T-cell (primary cell): ENCODE measurements at places on chromosomes 13 and 19.

DNA sequence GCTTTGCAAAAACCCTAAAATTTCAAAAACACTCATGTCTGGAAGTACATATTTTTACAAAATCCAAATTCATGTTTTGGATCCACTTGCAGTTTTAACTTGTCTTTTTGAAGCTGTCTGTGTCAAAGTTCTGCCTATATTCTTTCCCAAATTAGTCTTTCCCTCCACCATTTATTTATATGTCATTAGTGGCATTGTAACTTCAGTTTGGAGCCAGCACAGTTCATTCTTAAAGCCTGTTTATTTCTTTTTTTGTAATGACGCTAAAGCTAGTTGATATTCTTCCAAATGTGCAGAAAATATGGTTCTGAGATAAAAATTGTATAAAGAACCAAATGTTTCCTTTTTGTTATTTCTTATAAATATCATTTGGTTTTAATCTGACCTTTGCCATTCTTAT, 2039.3 kb downstream of the OLFM4 start:
- DNase-seq, result no peak

GRCh38 chr19:656751-657559, 6.1 kb downstream of the RNF126 start:
- DNase-seq, result no peak

DNA sequence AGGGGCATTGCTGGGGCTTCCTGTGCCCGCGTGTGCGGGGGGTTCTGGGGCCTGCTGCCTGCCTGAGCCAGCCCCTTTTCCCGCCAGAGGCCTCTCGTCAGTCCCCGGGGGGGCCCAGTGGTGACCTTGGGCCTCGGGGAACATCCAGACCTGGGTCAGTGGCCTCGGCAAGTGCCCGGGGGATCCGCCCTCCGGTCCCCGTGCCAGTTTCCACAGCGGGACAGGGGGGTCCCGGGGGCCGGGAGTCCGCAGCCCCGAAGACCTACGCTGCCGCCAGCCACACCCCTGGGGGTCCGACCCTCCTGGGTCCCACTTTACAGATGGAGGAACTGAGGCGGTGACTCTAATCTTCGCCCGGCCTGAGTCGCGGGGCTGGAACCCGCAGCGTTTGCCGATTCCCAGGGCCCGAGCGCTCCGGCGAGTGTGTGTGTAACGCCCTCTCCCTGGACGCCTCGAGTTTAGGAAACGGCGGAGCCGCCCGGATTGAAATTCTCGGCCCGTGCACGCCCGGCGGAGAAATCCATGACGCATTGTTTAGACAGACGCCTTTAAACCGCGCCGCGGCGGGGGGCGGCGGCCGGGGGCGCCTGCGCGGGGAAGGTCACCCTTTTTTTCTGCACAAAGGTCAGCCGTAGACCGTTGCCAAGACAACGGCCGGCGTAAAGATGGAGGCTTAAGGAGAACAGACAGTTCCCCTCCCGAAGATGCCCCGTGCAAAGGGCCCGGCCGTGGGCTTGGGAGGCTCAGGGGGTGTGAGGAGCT, 39.3 kb downstream of the EFNA2 start:
- no peak for DNase-seq

DNA sequence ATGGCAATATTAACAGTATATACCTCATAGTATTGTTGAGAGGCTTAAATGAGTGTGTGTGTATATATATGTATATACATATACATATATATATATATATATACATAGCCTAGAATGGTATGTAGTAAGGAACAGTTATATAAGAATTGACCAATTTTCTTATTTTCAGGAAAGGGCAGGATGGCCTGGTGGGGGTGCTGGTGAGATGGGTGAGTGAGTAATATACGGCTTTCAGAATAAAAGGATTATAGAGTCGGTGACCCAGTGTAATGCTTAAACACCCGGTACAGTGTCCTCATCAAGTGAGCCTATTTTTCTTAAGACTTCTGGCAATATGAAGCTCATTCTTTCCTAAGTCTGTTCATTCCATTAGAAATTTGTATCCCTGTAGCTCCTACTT, 11.7 kb upstream of the FAM216B start:
- no peak for DNase-seq

DNA sequence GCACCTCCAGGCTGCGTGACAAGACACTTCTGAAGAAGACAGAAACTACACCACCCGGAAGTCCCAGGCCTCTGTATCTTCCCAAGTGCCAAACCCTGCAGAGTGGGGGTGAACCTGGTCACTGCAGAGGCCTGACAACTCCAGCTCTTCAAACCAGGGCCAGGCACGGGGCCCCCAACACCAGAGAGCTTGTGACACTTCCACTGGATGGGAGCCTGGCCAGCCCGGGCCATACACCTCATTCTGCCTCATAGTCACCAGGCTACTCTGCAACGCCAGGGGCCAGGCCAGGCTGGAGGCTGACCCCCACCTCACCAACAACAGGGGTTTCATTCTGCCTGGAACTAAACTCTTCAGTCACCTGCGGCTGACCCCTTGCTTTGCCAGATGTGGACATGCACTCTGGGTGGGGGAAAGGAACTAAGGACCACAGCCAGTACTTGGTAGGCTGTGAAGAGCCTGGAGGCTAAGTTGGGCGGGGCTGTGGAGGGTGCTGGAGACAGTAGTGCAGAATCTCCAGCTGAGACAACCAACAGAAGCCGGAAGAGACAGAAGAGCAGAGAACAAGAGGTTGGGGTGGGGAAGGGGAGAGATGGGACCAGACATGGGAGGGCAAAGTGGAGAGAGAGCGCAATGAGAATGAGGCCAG, 23.0 kb downstream of the TUBA3C start:
- DNase-seq, result no peak

- peak; percentile 82 for DNase-seq
These were observed 15.8 kb downstream of the ARRDC2 start for GRCh38 chr19:18023622-18024251.

- DNase-seq, result no peak
These were observed 72.2 kb downstream of the KCTD15 start for GRCh38 chr19:33868788-33869412.

DNA sequence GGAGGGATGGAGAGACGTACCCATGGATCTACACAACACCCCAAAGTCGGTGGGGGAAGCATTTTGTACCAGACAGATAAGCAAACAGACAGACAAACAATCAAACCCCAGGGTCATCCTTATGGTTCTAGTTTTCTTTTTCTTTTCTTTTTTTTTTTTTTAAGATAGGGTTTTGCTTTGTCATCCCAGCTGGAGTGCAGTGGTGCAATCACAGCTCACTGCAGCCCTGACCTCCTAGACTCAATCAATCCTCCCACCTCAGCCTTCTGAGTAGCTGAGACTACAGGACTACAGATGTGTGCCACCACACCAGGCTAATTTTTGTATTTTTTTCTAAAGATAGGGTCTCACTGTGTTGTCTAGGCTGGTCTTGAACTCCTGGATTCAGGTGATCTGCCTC, 17.9 kb upstream of the FBL start:
- DNase-seq, result no peak

DNA sequence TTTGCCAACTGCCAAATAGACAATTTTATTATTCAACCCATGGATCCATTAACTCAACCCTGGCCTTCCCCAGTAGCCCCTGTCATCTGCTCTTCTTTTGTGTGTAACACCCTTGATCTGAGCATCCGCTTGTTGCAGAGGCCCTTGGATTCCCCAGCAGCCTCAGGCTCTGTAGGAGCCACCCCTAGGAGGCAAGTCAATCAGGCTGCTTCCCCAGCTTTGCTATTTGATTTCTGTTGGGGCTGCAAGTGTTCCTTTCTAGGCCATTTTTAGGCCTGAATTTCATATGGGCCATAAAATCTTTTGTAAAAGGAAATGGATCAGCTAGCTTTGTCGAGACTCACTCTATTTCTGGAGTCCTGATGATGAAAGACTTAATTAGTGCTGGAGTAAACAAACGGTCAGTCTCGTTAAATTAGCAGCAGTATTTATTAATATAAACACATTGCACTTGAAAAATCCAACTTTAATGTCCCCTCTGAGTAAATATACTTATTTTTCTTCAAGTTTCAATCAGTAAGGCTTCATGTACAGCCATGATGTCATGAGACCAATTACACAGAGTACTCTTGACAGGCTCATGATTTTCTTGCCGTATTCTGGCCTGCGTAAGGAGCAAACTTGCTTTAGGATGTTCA, 105.3 kb downstream of the RGCC start:
- no peak for DNase-seq

DNA sequence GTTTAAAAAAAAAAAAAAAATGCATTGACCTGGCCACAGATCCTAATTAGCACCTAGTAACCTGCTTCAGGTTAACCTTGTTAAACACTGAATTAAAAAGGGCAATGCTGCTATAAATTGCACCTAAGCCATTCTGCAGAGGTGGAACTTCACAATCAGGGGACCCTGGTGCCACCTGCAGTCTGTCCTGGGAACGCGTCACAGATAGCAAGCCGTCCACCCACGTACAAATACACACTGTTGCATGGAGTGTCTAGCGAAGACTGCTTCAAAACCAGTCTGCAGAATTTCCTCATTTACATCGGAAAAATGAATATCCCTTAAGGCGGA, 169.3 kb downstream of the COL4A1 start:
- DNase-seq, result peak; percentile 10

DNA sequence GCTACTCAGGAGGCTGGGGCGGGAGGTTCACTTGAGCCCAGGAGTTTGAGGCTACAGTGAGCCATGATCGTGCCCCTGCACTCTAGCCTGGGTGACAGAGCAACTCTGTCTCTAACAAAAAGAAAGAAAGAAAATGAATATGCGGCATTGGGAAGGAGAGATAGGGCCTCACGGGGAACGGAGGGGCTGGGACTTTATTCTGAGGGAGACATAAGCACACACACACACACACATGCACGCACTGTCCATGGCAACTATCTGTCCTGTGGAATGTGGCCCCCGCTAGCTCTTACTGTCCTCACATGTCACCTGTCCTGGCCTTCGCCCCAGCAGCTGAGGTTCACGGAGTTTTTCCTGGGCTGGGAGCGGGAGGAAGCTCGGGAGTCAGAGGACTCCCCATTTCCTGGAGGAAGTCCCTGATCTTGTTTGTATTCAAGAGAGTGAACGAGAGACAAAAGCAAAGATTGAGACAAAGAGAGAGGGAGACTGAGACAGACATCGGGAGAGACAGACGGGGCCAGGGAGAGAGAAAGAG, 654 bp downstream of the STAP2 start:
- DNase-seq, result no peak

GRCh38 chr13:68261105-68261504, 1031.0 kb upstream of the PCDH9 start:
- no peak for DNase-seq

GRCh38 chr19:14433554-14434501, 722 bp downstream of the PKN1 start:
- DNase-seq, result no peak

DNA sequence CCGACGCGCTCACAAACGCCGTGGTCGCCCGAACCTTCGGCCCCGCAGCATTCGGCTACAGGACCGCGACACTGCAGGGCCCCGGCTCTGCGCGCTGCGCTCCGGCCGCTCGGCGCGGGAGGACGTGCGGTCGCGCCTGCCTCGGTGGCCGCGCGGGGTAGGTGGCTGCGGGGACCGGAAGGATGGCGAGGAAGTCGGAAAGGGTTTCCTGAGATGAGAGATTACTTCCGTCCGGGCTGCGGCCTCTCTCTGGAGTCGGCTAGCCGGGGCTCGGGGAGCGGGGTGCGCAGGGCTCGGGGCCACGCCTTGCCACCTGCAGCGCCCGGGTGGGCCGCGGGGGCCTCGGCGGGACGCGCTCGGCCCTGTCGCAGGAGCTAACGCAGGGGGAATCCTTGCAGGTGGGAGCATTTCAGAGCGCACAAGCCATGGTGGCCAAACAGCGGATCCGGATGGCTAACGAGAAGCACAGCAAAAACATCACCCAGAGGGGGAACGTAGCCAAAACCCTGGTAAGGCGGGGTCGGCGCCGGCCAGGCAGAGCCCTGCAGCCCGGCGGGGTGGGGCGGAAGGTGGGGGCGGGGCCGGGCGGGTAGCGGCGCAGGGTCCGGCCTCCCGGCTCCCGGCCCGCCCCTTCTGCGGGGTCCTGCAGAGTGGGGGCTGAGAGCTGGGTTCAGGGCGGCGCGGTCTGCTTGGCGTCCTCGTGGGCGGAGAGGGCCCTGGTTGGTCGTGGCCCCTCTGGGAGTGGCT, at the start of gene SERP2:
Gene SERP2 (plus strand): TSS at position 224 of the 747 bp plus-strand sequence. CDS start 202 bp downstream, at position 426.
- DNase-seq, result no peak

- DNase-seq, result no peak
These were observed 8.8 kb downstream of the MFSD12 start for GRCh38 chr19:3548606-3549005.

GRCh38 chr19:55913643-55914268, 18.4 kb downstream of the NLRP13 start:
- no peak for DNase-seq

DNA sequence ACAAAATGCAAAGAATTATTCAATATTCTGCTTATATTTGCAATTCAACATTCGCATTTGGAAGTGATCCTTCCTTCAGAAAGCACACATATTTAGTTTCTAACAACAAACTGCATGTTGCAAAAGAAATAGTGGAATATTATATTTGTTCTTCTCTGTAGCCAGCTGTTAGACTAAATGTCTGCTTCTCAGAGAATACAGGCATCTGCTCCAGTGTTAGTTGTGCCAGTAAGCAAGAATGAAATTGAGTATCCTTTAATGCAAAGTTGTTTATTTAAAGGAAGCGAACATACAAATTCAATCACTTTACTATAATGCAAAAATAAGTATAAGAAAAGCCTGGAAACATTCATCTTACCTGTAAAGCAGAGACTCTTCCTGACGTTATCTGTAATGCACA, 663 bp downstream of the SLITRK6 start:
- DNase-seq, result no peak

- peak; percentile 57 for DNase-seq
These were observed 5.8 kb downstream of the FTL start for GRCh38 chr19:48970923-48971395.

GRCh38 chr13:78650717-78651083, 8.3 kb downstream of the OBI1 start:
- no peak for DNase-seq

- no peak for DNase-seq
These were observed 124.0 kb upstream of the RNF113B start for GRCh38 chr13:98300956-98301641.

DNA sequence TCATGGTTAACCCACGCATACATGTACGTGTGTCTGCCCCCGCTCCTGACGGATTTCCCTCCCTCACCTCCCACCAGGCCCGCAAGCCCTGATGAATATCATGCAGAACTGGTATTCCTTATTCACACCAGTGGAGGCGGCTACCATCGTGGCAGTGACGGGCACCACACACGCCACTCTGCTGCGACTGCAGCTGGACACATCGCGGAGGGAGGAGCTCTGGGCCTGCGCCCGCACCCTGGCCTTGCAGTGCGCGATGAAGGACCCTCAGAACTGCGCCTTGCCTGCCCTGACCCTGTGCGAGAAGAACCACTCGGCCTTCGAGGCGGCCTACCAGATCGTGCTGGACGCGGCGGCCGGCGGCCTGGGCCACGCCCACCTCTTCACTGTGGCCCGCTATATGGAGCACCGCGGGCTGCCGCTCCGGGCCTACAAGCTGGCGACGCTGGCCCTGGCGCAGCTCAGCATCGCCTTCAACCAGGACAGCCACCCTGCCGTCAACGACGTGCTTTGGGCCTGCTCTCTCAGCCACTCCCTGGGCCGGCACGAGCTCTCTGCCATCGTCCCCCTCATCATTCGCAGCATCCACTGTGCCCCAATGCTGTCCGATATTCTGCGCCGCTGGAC, 35.0 kb downstream of the ZSWIM4 start:
- no peak for DNase-seq
